ENCODE measurements at places on chromosomes 5 and 9.

DNA sequence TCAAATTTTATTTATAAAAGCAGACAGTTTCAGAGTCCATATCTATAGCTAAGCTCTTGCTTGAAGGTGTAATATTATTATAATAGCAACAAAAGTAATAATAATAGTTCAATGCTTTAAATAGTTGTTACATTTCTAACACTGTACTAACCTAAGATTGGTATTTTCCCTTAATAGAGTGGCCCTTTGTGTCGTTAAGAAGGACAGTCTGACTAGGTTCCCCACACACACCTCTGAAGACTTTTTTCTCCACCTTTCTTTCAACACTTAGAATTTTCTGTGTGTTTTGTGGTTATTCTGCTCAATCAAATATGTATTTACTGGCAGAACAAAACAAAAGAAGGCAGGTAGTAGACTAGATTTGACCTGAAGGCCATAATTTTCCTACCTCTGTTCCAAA lies 223.2 kb upstream of the ACO1 start:
- DNase-seq: no peak

- DNase-seq: no peak
Measured at GRCh38 chr5:59591162-59591561, 302.4 kb downstream of the PDE4D start.

DNA sequence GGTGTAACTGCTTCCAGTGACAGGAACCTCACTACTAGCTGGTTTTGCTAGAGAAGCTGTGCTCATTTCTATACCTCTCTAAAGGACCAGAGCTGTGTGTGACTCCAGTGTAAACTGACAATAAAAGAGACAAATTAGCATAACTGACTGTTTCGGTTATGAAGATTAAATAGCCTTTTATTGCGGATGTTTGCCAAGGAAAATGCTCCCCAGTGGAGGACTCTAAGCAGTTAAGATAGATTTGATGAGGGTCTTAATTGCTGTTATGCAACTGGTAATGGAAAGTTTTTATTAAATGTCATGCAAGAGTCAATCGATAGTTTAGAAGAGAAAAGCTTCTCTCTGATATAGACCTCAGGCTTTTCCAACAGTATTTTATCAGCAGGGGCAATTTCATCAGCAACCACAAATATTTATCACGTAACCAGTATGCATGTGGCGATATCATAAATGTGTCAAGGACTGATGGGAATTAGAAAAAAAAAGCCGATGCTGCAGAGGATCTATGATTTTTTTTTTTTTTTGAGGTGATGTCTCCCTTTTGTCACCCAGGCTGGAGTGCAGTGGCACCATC lies 275.2 kb upstream of the DMAC1 start:
- no peak for DNase-seq

GRCh38 chr9:98807070-98807813 lies at the start of gene GALNT12:
Gene GALNT12, plus strand, starts transcription at chr9:98807670. Its CDS starts 29 bp downstream, at chr9:98807699.
- peak; percentile 55 for DNase-seq

DNA sequence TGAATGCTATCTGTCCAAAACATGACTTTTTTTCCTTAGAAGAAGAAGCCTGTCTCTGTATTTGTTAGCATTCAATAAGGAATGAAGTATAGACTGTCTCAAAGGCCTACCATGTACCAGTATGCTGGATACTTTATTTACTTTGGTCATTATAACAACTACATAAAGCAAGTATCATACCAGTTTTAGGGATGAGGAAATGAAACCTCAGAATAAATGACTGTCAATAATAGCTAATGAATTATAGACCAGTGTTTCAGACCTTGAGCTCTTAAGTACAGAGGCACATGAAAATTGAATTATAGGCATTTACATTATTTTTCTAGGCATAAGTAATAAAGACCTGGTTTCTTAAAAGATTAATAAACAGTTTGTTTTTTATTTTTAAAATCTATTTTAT lies 166.4 kb upstream of the TLX3 start:
- no peak for DNase-seq

- DNase-seq: no peak
Measured at GRCh38 chr9:23447166-23447565, 378.9 kb downstream of the ELAVL2 start.

DNA sequence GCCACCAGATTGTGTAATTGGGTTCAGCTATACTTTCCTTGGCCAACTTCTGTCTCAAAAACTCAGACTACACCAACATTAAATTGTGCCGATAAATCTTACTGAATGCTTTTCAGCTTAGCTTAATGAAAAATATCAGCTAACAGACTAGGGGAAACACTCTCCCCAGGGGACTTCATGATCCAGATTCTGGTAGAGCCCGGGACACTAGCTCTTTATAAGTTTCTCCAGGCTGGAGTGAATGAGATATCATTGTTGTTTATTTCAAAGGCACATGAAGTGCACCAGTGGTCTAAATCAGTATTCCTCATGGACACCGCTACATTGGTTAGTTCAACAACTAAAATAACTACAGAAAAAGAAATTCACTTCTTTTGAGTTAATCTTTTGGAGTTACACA lies 10.5 kb upstream of the LHFPL2 start:
- DNase-seq: no peak

- no peak for DNase-seq
Measured at GRCh38 chr5:135156715-135157404, 122.8 kb upstream of the PITX1 start.

- no peak for DNase-seq
Measured at GRCh38 chr5:158816011-158816696, 283.6 kb downstream of the EBF1 start.

GRCh38 chr9:96150324-96151227 lies 151.4 kb downstream of the HSD17B3 start:
- peak; percentile 72 for DNase-seq

DNA sequence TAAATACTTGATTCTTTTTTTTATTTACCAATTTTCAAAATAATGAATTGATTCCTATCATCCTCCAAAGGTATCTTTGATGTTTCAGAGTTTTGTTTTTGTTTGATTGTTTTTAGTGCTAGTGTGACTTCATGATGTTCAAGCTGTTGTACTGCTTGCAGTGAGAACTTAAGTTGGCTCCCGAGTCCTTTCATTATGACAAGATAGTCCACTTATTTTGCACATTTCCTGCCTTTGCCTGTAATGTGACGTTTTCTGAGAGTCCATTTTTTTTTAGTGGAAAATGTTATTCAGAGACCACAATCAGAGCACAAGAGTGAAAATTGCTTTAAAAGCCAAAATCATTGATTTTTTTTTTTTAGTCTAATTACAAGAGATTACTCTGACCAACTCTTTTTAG lies 60.1 kb upstream of the FCHO2 start:
- DNase-seq: no peak

GRCh38 chr5:133523961-133524586 lies 88.3 kb downstream of the FSTL4 start:
- DNase-seq: no peak

GRCh38 chr9:134491856-134492255 lies 149.7 kb upstream of the COL5A1 start:
- no peak for DNase-seq

DNA sequence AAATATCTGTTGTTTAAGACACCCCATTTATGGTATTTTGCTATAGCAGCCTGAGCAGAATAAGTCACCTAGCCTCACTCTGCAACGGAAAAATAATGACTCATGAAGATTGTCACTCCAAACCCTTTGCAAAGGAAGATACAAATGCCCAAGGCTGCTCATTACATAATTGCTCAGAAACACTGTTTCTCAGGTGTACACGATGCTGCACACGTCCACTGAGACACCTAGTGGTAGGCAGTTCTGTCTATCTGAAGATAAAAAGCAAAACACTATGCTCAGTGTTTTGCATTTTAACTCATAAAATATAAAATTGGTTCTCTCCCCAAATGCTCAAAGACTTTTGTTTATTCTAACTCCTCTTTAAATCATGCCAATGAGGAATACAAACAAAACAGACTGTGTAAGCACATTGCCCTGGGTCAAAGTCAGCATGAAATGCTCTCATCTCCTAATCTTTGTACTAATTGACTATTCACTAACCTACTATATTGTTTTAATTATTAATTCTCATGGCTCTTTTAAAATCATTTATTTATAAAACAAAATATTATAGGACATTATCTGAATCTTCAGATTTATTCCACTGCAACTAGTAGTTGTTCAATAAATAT lies 7.7 kb upstream of the TSLP start:
- DNase-seq: no peak

DNA sequence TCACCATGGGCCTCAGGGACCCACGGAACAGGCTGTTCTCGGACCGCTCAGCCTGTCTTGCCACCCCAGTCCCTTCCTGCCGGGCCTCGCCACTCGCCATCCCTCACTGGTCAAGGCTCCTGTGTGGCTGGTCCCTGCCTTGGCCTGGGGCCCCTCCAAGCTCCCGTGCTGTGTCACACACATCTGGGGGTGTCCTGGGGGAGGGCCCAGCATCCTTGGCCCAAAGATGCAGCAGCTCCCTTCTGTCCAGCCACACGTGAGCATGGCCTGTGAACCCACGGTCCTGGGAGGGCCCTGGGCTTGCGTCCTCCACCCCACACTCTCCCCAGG lies 425 bp upstream of the EGFL7 start:
- no peak for DNase-seq

DNA sequence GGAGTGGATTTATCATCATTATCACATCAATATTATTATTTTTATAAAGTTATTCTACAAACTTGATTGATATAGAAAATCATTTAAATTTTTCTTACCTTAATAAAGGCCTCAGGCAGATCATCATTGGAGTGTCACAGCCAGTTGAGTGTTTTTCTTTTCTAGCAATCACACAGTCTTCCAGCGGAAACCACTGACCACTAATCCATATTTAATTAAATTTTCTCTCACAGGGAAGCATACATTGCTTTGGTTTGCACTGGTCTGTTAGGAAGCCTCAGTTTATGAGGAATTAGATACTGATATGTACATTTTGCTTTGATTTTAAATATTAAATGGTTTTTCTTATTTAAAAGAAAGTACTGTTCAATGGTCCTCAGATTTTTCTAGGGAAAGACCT lies 6.7 kb downstream of the SPZ1 start:
- no peak for DNase-seq

- DNase-seq: peak; percentile 46
Measured at GRCh38 chr9:136339173-136339957, 12.0 kb downstream of the GPSM1 start.

- DNase-seq: no peak
Measured at GRCh38 chr9:18331808-18332209, 142.1 kb upstream of the ADAMTSL1 start.

DNA sequence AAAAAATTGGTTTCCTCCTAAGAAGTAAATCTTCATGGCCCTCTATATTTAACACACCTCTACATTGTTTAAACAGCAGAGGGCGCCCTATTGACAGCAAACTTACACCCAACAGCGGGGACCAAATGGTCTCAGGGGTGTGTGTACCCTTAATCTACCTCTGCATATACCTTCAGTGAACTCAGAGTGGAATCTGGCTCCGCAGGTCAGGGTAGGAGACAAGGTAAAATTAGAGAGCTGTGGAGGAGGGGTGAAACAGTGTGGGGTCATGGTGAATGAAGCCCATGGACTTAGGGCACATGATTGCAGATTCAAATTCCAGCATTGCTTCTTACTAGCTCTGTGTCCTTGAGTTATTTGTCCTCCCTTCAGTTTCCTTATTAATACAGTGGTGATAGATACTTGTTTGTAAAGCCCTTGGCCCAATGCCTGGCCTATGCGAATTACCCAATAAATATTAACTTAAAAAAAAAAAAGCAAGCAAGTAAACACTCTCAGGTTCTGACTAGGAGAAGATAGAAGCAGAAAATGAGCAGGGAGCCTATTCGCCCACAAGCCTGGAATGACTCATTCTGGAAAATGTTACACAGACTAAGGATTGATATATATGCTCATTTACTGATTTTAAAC lies 122.9 kb downstream of the CAVIN4 start:
- DNase-seq: no peak

DNA sequence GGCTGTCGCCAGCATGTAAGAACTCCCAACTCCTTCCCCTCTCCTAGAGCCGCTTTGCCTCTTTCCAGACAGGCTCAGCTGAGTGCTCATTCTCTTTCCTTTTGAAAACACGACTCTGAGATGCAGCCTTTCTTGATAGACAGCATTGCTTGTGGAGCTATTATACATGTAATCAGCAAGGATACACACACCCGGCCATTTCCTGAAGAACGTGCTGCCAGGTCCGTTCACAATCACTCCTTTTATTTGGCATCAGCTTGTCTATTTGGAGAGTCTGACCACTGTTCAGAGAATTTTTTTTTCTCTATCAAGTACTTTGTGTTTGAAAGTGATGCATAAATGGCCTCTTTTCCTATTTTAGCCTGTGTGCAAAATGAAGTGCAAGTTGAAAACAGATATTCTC lies 328.7 kb downstream of the MARCHF11 start:
- DNase-seq: no peak

DNA sequence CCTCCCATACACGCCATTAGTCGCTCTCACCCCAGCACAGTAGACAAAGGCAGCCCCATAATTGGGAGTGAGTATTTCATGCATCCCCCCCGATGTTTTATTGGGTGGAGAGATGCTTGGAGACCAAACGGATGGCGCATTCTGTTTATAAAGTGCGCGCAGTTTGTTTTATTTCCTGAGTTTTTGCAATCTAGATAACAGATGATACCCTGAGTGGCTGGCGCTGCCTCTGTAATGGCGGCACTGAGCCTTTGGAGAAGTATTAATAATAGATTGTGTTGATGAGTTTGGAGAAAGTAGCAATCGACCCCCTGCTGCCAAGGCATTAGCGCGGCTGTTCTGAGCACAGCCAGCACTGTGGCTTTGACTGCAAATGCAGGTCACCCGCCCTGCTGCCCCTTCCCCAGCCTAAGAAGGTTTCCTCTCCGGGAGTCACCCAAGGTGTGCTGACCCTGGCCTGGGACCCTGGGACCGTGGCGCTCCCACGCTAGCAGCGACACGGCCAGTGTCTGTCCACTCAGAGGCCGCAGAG lies 74.3 kb downstream of the LMX1B start:
- DNase-seq: no peak

DNA sequence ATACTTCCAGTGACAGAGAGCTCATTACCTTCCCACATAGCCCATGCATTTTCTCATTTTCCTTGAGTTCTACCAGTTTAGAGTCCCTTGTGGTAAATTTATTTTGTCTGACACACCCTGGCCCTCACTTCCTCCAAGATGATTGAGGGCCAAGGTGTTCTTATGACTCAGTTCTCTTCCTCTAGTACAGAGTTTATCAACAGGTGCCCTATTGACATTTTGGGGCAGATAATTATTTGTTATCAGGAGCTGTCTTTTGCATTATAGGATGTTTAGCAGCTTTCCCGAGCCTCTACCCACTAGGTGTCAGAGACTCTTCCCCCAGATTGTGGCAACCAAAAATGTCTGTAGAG lies 7.1 kb downstream of the SLC36A3 start:
- DNase-seq: no peak

DNA sequence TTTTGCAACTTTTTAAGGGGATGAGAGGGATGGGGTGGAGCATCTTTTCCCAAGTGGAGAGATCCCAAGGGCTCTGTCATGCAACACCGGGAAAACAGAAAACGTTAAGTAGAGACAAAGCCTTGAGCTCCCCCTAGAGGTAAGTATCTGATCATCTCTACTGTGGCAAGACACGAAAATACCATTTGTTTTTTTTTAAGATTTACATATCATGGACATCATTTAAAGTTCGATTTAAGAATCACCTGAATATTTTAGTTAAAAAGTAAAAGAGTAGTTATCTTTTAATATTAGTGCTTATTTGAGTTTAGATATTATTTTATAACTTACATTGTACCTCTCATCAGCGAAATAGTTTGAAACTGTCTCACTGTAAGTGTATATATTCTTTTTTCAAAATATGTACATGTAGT lies 200.4 kb downstream of the LRRC70 start:
- DNase-seq: no peak

Measured in activated CD4-positive, alpha-beta T cell treated with anti-CD3 and anti-CD28 coated beads, Interleukin-2, amount 50 U/mL, for 48 hours (primary cell).